T-helper 17 cell (primary cell): ENCODE measurements at places on chromosomes 2 and 18.

DNA sequence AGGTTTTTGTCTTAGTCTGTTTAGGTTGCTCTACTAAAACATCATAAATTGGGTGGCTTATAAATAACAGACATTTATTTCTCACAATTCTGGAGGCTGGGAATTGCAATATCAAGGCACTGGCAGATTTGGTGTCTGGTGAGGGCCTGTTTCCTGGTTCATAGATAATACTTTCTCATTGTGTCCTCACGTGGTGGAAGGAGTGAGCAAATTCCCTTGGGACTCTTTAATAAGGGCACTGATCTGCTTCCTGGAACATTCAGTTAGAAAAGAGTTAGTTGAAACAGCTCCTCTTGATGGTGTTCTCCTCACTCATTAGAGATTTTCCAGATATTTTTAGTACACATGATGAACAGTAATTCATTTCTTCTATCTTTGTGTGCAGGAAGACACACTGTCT is 22.3 kb downstream of the COL4A3 start:
- no peak for DNase-seq

GRCh38 chr2:188068093-188068492 is 223.6 kb upstream of the GULP1 start:
- DNase-seq = no peak

DNA sequence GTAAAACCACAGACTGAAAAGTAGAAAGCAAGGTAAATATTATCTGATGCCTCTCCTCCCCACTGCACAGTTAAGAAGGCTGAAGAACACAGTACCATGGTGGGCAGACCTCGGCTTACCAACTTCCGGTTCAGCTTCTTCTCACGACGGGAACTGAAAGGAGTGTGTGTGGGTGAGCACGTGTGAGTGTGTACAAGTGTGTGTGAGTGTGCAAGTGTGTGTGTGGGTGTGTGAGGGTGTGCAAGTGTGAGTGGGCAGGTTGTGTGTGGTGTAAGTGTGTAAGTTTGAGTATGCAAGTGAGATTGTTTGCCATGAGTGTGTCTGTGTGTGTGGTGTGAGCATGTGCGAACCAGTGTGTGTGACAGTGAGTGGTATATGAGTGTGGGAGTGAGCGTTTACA is 103.5 kb downstream of the ADD2 start:
- no peak for DNase-seq

DNA sequence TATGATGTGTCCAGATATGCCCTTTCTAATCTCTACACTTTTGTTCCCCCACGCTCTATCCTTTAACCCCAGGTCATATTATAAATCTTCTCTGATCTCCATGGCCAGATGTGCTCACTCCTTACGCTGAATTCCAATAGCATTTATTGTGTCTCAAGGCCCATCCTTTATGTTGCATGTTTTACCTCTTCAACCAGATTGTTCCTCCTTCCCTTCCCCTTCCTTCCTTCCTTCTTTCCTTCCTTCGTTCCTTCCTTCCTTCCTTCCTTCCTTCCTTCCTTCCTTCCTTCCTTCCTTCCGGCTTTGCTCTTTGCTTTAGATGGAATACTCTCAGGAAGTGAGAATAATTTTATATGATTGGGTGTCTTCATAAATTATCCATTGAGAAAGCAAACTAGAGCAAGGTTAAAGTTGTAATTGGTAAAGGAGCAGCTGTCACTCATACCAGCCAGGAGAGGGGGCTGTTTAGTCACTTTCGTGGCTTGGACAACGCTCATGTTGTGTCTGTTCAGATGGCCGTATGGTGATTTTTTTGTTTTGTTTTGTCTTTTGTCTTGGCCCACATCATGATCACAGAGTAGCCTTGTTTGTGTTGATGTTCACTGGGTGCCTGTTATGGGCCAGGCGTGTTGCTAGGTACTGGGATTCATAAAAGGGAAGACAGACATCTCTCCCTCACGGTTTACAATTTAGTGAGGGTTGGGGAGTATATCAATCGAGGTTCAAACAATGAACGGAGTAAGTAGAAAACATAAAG is 68.0 kb downstream of the DAW1 start:
- DNase-seq = no peak

DNA sequence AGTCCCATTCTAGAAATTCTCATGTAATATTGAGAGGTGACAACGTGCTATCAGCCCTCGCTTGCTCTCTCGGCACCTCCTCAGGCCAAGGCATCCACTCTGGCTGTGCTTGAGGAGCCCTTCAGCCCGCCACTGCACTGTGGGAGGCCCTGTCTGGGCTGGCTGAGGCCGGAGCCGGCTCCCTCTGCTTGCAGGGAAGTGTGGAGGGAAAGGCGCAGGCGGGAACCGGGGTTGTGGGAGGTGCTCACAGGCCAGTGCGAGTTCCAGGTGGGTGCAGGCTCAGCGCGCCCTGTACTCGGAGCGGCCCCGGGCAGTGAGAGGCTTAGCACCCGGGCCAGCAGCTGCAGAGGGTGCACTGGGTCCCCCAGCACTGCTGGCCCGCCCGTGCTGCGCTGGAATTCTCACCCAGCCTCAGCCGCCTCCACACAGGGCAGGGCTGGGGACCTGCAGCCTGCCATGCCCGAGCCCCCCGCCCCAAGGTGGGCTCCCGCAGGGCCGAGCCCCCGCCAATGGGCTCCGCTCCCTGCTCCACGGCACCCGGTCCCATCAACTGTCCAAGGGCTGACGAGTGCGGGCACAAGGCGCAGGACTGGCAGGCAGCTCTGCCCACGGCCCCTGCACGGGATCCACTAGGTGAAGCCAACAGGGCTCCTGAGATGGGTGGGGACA is 1680.6 kb upstream of the LRRTM1 start:
- no peak for DNase-seq

DNA sequence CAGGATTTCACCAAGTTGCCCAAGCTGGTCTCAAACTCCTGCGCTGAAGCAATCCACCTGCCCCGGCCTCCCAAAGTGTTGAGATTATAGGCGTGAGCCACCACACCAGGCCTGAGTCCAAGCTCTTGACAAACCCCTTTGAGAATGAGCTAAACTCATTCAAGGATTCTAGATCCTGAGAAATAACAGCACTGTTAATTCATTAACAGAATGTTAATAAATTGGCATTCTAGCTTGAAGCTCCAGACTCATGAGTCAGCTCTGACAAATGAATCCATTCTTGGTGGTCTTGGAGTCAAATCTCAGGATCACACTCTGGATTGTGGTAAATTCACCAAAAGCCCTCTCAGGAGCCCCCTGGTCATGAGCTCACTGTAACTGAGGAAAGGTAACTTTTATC is 1.8 kb downstream of the NARS1 start:
- no peak for DNase-seq
